ENCODE measurements at places on chromosomes 1 and 21.

GRCh38 chr1:173479649-173480048 is 2.5 kb downstream of the PRDX6 start:
- no peak for DNase-seq

DNA sequence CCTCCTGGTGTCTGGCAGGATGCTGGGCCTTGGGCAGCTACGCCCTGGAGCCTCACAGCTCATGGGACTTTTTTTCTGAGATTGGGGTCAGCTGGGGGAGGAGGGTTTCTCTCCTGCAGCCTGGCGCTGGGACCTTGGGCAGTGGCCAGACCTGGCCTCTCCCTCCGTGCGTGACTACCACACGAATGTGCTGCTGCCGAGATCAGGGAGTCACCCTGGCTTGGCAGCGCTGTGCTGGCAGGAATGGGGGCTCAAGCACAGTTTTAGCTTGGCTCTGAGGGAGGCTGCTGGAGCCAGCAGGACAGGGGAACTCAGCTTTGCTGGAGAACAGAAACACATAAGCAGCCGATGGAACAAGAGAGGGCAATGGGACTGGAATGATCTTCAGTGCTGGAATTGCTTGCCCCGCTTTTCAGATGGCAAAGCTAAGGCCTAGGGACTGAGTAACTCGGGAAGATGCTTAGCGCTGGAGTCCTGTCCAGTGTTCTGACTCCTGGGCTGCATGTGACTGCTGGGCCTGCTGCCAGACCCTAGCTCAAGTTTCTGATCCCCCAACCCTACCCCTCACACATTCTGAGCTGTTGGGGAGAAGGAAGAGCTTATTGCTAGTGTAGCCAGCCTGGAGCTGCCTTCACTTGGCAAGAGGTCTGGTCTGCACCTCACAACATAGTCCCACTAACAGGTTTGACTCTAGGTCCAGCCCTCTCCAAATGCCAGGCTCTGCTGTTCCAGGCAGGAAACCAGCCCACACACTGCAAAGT is 69.9 kb downstream of the NAV1 start:
- DNase-seq = no peak

GRCh38 chr1:215569986-215570824 is 3.1 kb downstream of the KCTD3 start:
- DNase-seq = no peak

DNA sequence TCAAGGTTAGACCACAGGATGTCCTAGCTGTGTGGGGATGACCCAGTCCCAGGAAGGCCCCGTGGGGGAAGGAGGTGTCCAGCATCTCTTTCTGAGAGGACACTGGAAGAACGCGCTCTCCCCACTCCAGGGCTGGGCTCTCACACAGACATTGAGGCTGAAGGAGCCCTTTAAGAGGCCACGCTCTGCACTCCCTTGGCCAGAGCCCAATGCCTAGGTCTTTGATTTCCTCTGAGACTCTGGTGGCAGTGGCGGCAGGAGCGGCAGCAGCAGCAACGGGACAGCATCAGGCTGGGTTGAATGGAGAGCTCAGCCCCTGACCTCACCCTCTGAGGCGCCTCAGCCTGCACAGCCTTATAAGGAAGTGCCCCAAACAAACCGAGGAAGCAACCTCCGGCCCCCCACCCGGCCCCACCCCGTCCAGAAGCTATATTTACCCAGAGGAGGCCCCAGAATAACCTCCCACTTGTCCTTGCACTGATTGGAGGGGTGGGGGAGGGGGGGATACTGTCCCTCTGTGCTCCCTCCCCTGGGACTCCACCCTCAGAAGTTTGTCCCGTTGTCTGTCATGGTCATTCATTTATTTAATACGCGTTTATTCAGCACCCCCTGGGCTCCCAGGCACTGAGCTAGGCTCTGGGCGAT is 12.3 kb downstream of the NES start:
- peak; percentile 91 for DNase-seq

GRCh38 chr21:14382486-14382834 is 486 bp downstream of the HSPA13 start:
- peak; percentile 86 for DNase-seq

- DNase-seq = no peak
Observed at GRCh38 chr1:1022302-1023009, 2.5 kb downstream of the AGRN start.

DNA sequence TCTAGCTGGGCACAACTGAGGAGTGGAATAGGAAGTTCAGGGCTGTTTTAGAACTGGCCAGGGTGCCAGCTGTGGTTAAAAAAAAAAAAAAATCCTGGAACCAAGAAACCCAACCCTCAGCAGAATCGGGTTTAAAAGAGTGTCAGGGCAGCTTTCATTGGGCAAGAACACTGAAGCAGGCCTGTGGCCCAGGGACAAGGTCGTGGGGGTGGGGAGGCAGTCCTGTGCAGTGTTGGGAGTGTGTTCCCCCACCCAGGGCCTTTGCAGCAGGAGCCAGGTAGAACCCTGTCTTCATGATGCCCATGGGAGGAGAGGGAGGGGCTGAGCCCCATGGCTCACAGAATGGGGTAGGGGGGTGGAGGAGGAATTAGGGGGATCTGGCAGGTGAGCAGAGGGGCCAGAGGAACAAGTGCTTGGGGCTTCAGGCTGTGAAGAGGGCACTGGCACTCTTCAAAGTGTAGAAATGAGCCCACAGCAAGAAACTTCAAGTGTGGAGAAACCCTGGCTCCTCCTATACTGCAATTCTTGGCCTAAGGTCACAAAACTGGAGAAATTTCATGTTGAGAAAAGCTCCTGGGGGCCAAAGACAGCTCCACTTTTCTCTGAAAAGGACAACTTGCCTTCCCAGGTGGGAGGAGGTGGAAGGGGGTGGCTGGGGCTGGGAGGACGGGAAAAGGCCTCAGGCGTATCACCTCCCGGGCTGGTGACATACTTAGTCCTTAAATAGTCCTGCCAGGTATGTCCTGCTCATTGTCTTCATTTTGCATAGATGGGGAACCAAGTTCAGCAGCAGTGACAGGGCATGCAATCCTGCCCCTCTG is 39.3 kb downstream of the KIAA1614 start:
- DNase-seq = peak; percentile 78

GRCh38 chr1:200376528-200376927 is 33.3 kb downstream of the ZNF281 start:
- no peak for DNase-seq

- no peak for DNase-seq
Observed at GRCh38 chr1:206581571-206581981, 30.7 kb downstream of the EIF2D start.

DNA sequence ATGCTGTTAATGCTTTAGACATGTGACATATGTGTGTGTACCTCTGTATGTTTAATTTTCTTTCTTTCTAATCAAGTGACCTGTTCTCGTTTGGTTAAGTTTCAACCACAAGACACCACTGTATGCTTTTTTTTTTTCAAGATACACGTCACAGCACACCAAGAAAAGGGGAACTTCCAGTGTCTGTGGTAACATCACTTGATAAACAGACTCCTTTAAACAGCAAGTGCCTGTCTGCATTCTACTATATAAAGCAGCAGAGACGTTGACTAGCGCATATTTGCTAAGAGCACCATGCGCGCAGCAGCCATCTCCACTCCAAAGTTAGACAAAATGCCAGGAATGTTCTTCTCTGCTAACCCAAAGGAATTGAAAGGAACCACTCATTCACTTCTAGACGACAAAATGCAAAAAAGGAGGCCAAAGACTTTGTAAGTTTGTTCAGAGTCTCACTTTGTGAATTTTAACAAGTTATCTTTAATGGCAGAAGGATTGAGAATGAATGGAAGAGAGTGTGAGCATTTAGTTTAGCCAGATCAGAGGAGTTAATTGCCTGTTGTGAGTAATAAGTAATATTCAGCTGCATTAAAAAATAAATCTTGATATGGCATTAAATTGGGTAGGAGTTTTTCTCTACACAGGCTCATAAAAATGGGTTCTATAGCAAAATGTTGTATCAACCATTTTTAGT is at the start of gene RGS1:
Gene RGS1 (plus strand): TSS at position 275 of the 691 bp plus-strand sequence. CDS start 20 bp downstream, at position 295.
- no peak for DNase-seq

DNA sequence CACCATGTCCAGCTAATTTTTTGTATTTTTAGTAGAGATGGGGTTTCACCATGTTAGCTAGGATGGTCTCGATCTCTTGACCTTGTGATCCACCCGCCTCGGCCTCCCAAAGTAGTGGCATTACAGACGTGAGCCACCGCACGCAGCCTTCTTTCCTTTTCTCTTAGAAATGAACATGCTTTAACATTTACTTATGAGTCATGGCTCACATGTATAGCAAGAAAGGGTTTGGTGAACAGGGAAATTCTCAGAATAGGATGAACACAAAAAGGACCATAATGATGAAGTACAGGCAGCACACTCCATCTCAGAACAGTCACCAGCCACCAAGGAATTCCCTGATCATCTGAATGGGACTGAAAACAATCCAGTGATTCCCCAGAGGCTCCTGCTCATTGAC is 9.4 kb upstream of the VAMP4 start:
- no peak for DNase-seq

DNA sequence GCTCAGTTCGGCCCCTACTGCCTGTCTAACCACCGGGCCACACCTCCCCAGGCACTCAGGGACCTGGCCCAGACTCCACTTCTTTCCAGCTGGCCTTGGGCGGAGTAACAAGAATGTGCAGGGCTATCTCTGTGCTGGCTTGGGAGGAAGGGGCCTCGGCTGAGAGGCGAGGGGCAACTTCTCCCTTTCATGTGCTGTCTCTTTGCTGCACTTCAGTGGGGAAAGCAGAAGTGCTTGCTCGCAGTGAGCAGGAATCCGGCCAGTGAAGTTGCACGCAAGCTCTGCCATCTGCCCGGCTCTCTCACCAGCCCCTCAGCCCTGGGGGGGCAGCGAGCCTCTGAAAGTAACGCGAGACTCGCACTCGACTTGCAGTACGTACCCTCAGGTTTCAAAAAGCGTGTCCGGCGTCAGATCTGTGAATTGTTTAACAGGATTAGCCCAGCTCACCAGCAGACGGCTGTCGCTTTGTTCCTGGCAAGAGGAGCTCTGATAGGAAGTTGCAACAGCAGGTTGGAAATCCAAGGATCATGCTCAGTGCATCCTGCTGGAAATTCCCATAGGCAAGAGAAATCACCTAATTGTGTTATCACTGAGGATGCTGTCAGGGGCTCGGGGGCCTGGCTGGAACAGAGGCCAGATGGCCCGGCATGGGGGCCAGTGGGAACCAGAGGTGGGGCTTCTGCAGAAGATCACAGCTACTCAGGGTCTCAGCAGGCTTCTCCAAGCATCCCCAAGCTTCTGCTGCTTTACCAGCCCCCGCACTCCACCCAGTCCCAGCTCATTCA is 221.1 kb downstream of the NPHP4 start:
- peak; percentile 91 for DNase-seq

DNA sequence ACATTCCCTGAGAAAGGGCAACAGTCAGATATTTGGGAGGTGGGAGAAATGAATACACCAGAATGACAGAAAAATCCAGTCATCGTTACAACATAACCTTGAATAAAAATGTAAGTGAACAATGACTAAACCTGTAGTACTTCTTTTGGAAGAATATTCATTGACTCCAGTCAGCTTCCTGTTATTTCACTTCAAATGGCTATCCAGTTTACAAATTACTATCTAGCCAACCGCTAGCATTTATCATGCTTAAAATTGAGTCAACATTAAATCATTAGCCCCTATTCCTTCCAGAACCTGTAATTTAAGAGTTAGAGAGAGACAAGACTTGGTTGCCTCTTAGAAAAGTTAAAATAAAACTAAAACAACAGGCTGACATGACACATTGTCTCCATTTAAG is 33.6 kb downstream of the WLS start:
- no peak for DNase-seq

- no peak for DNase-seq
Observed at GRCh38 chr1:177973585-177973984, 3.7 kb upstream of the SEC16B start.

DNA sequence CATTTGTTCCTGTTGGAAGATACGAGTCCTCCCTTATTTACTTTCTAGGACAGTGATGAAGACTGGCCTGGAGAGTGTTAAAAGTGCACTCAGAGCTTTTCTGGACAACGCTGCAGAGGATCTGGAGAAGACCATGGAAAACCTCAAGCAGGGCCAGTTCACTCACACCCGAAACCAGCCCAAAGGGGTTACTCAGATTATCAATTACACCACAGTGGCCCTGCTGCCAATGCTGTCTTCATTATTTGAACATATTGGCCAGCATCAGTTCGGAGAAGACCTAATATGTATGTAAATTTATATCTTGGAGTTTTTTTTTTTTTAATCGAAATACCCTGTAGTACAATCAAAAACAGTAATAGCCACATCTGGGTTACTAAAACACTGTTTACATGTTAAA is 190.5 kb downstream of the ZP4 start:
- no peak for DNase-seq

- no peak for DNase-seq
Observed at GRCh38 chr1:64745986-64746940, 1.4 kb downstream of the RAVER2 start.

DNA sequence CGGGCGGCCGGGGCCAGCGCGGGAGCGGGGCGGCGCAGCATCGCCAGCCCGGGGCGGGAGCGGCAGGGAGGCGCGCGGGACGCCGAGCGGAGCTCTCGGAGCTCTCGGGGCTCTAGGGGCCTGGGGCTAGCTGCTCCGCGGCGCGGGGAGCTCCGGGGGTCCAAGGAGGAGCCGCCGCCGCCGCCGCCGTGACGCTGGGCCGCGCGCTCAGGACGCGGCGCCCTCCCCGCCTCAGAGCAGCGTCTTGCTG is 147 bp downstream of the CLSTN1 start:
- no peak for DNase-seq

DNA sequence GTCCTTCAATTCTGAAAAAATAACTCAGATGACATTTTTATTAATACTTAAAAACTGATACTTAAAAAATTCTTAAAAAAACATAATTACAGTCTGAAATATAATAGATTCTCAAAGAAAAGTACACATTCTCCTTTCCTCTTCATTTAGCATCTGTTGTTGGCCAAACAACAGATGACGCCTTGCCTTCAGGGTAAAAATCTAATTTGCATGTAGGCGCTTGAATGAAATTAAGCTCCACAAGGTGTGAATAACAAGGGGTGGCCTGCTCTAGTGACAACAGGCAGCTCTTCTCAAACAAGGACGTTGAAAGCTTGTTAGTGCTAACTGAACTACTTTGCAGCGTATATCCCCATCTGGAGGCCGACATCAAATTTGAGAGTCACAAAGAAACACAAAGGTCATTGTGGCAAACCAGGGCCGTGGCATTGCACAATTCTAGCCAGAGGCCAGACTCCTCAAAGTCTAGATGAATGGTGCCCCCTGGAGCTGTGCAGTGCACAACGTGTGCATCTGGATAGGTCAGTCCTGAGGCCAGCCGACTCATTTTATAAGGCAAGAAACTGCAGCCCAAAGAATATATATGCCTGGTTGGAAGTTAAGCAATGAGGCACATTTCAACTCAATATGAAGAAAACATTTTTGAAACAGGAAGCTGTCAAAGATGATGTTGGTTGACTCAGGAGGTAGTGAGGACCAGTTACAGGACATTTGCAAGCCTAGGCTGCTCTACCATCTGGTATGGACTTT is 459.2 kb upstream of the RUNX1 start:
- DNase-seq = peak; percentile 94

DNA sequence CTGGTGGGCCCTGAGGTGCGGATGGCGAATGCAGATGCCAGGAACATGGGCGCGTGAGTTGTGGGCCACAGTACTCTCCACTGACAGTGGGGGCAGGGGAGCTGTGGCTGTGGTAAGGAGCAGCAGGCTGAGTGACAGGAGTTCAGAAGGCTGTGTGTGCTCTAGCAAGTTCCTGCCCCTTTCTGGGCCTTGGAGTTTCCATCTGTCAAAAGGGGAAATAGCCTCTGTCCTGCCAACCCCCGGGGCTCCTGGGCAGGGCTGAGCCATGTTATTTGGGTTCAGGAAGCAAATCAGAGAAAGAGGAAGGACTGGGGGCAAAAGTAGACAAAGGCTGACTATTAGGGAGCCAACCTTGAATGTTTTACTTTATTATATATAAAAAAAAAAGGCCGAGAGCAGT is 19.5 kb upstream of the MFN2 start:
- no peak for DNase-seq

- no peak for DNase-seq
Observed at GRCh38 chr1:242008826-242009495, 10.1 kb upstream of the MAP1LC3C start.

Data from mesendoderm (in vitro differentiated cells).